ENCODE measurements at places on chromosomes 7 and 10.

GRCh38 chr7:106660862-106661720 lies at the start of gene CCDC71L:
Gene CCDC71L, minus strand, starts transcription at chr7:106661158. Its CDS starts 262 bp downstream, at chr7:106660896.
- DNase-seq = peak; percentile 80

DNA sequence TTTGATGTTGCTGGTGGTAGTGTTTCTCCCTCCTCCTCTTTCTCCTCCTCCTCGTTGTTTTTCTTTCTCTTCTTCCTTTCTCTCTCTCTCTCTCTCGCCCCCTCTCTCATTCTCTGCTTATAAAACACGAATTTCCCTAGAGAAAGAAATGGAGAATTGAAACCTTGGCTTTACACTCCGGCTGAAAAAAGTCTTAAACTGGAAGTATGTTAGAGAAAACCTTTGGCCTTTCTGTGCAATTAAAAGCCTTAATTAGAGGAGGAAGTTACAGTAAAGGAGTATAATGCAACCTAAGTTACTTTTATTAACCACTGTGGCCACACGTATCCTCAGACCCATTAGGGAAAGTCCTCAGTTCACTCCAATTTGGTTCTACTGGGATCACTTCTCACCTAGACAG lies 501.7 kb upstream of the SORCS1 start:
- no peak for DNase-seq

- DNase-seq = no peak
Measured at GRCh38 chr10:125094806-125095205, 65.6 kb downstream of the CTBP2 start.

- peak; percentile 22 for DNase-seq
Measured at GRCh38 chr7:99143853-99144672, at the start of gene SMURF1. Gene SMURF1, minus strand, starts transcription at chr7:99144108. Its CDS starts 328 bp downstream, at chr7:99143780.

GRCh38 chr10:32141018-32141807 lies 85.0 kb upstream of the KIF5B start:
- peak; percentile 67 for DNase-seq

DNA sequence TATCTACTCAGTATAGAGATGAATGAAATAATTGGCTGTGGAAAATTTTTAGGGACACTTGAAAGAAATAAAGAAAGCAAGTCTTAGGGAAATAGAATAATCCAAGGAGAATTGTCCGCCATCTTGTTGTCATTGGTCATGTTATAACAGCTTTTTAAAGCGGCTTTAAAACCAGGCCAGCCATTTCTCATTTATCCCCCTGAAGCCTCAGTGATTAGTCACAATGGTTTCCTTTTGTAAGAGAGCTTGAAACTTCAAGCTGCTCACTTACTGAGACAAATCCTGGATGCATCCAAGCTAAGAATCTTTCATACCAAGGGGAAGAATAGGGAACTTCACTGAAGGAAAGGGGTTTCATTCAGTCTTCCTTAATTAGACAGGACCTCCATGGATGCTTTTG lies 67.9 kb downstream of the SGCE start:
- DNase-seq = no peak

- DNase-seq = no peak
Measured at GRCh38 chr10:44923611-44924010, 12.5 kb downstream of the TMEM72 start.

Measured in bronchial epithelial cell (primary cell).